ENCODE measurements at places on chromosomes 16 and 17.

DNA sequence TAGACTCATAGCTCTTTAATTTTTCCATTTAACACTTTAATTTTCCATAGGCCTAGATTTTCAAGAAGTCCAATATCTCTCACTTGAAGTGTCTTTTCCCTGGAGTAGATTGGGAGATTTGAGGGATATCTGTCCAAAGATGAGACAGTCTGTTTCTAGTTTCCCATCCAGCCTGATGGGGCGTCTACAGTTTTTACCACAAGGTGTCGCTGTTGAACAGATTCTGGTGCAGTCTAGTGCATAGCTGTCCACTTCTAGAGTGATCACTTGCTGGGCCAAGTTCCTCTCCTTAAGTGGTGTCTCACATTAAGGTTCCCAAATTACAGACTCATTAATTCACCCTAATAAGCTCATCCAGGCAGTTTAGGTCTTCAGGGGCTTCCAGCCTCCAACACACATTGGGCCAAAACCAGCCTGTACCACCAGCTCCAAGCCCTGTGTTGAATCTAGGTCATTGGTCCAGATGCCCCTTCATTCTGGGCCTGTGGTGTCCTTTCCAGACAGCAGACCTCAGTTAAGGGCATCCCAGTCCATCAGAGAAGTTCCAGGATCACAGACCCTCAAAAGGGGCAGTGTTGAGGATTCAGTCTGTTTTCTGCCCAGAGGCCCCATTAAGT, 9.4 kb downstream of the SNX20 start:
- DNase-seq: peak; percentile 9

DNA sequence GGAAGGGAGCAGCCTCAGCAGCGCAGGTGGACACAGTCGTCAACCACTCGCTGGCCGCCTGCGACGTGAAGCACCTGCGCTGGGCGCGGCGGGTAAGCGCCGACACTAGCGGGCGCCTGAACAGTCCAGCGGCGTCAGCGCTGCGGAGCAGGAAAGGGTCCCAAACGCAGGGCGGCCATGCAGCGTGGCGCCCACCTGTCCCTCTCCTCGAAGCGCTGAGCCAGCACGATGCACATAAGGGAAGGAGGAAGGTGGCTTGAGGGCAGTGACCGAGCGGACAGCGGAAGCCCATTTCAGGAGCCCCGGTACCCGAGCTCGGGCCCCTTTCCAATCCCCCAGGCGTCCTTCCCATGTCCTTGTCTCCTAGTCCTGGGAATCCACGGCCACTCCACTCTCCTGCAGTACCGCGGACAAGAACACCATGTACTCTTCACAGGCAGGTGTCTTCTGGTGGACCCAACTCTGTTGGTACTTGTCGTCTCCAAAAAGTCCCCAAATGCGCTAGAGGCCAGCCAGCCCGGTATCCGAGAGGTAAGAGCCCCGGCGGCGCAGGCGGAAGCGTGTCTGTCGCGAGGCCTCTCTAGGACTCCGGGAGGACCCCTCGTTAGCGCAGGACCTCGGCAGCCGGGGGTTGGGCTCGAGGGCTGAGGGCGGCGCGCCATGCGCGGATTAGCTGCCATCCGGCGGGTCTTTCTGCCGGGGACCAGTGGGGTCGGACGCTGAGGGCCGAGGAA, 14.4 kb downstream of the ZNF232 start:
- peak; percentile 61 for DNase-seq

DNA sequence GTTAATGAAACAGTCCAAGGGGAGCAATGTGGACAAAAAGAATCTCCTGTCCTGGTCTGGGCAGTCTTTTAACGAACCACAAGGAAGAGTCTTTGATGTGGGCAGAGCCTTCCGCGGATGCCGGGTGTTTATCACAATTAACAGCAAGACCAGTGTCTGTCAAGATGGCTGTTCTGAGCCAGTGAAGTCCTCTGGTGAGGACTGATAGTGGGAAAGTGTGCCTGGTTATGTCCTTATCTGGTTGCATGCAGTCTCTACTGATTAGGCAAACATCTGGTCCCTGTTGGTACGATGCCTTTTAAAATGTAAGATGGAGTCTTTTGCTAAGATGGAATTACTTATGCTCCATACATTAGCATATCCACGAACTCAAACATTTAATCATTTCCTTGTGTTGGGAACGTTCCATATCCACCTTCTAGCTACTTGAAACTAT, 88.5 kb downstream of the ZNF18 start:
- no peak for DNase-seq

DNA sequence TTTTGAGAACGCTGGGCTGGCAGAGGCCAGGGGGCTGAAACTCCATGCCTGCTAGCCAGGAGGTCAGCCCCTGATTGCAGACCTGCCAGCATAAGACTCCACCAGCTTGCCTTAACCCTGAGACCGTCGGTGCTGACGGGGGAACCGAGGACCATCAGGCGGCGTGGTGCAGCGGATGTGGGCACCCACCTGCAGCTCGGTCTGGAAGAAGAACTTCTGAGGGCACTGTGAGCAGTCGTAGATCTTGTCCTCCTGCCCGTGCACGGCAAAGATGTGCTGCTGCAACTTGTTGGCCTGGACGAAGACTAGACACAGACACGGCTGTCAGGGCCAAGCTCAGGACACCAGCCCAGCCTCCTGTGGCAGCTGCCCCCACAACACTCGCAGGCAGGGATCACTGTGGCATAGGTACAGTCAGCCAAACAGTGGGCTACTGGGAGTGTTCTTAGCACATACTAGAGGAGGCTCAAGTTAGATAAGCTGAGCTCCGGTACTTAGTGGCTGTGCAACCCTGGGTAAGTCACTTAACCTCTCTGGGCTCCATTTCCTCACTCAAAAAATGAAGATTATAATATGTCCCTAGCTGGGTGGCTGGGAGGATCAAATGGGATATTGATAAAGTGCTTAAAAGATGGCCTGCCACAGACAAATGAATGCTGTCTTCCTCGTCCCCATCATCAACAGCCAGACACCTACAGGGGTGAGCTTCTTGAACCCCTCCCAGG, 150.0 kb downstream of the C16orf78 start:
- no peak for DNase-seq

DNA sequence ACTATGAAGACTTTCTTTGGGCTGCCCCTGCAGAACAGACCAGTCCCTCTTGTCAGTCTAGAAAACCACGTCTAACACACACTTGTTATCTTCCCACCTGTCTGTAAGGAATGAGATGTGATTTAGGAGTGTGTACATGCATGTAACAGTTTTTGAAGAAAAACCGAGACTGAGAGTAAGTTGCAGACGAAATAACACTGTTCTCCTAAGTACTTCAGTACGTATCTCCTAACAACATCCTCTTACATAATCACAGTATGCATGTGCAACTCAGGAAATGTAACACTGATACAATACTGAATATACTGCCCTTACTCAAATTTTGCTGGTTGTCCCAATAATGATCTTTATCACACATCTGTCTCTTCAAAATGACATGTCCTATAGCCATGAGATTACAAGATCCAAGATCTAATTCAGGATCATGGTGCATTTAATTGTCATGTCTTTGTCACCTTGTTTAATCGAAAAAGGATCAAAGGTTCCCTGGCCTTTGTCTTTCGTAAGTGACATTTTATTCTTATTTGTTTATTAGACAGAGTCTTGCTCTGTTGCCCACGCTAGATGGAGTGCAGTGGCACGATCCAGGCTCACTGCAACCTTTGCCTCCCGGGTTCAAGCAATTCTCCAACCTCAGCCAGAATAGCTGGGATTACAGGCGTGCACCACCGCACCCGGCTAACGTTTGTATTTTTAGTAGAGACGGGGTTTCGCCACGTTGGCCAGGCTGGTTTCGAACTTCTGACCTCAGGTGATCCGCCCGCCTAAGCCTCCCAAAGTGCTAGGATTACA, 25.6 kb downstream of the CREBBP start:
- no peak for DNase-seq

- no peak for DNase-seq
Observed at GRCh38 chr16:74761665-74762064, 13.0 kb downstream of the FA2H start.

- DNase-seq: no peak
Observed at GRCh38 chr16:23587726-23588125, 8.4 kb downstream of the NDUFAB1 start.

- no peak for DNase-seq
Observed at GRCh38 chr17:58002973-58003372, 4.1 kb downstream of the SRSF1 start.

DNA sequence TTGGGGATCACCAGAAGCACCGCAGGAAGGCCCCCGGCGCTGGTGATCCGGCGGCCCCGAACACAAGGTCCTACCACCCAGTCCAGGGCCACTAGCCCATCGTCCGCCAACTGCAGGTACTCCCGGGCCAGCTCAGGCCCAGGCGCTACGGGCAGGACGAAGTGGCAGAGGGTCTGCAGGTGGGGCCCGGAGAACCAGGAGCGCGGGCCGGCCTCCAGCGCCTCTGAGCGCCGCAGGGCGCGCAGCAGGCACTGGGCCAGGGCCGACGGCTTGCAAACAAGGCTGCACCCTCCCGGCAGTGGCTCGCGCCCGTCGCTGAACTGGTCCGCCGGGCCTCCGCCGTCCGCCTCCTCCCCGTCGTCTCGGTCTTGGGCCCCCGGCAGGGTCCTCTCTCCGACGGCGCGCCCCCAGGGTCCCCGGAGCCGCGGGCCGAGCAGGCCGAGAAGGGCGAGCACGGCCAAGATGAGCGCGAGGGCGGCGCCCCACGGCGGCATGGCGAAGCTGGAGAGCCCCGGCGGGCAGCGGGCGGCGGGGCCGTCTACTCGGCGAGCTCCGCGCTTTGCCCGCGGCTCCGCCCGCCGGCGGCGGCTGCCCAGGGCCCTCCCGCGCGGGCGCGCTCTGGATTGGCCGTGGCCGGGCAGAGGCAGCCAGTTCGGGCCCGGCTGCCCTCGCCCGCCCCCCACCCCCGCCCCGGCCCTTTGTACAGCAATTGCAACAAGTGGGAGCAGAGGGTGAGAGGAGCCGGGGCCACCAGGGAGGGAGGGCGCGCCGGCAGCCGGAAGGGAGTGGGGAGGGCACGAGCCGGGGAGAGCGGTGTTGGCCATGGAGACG, at the start of gene ABHD15:
ABHD15 (minus strand) TSS at position 565 of the 831 bp plus-strand sequence; CDS start at position 494, 71 bp downstream.
- peak; percentile 79 for DNase-seq

Measured in NCI-H1417 (cell line).